ENCODE measurements at places on chromosomes 5 and 9. TPM values are rescaled to one million over a fixed set of nuclear protein-coding genes. Genes with fewer than 3 reads are reported as not detected.

The C9orf50 gene
- not detected for total RNA-seq

The RNF180 gene
- total RNA-seq = 4.6 TPM

The DDX4 gene
- not detected for total RNA-seq

The NIPAL4 gene
- not detected for total RNA-seq

The FAM219A gene
- total RNA-seq = 10.3 TPM

The SERF1A gene
- total RNA-seq = 11.4 TPM

The TBC1D13 gene
- 8.8 TPM for total RNA-seq

The CYLC2 gene
- not detected for total RNA-seq

The FAM169A gene
- 0.30 TPM for total RNA-seq

The PCDHB16 gene
- under 0.01 TPM for total RNA-seq

The TAF11L11 gene
- total RNA-seq = not detected

The SCGB3A2 gene
- not detected for total RNA-seq

The ZDHHC11B gene
- total RNA-seq = not detected

The ANKRD34B gene
- total RNA-seq = not detected
